ENCODE measurements at places on chromosomes 3 and 15.

DNA sequence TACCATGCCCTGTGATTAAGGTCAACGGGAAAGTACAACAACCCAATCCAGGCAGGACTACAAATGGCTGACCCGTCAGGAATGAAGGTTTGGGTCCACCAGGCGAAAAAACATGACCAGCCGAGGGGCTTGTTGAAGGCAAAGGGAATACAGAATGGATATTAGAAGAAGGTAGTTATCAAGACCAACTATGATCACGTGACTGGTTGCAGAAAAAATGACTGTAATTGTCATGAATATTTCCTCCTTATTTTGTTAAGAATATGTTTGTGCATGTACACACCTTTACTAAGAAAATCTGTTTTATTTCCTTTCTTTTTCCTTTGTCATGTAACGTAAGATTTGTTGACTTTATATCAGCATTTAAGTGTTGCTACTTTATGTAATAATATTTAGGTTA, 22.9 kb upstream of the OSBPL11 start:
- H3K27me3 ChIP-seq: no peaks in the 10 kb centered on the region
- no peaks in the 10 kb centered on the region for H3K36me3 ChIP-seq
- no peaks in the 10 kb centered on the region for H3K4me1 ChIP-seq
- no peak overlapping the region for H3K4me3 ChIP-seq
- H3K27ac ChIP-seq: no peak overlapping the region

DNA sequence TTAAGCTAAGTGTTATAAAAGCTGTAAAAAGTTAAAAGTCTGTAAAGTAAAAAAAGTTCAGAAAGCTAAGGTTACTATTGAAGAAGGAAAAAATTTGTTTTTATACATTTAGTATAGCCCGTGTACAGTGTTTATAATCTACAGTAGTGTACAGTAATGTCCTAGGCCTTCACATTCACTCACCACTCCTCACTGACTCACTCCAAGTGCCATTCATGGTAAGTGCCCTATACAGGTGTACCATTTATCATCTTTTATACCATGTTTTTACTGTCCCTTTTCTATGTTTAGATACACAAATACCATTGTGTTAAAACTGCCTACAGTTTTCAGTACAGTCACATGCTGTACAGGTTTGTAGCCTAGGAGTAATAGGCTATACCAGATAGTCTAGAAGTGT, 8.8 kb downstream of the CCDC71 start:
- H3K27me3 ChIP-seq: no peaks in the 10 kb centered on the region
- H3K27ac ChIP-seq: no peak overlapping the region
- no peak for ATAC-seq
- no peak overlapping the region for H3K4me3 ChIP-seq

DNA sequence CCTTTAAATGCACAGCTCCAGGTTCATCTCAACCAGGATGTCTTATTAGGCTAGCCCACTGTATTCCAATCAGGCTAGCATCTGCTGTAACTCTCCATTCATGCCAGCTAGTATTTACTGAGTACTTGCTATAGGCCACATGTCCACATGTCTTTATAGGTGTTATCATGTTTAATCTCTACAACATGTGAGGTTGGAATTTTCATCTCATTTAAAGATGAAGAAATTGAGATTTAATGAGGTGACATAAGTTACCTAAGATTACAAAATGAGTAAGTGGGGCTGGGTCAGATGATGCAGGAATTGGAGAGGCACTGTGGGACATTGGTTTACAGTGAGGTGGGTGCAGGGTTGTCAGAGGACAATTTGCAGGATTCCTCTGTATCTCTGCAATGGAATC, 2.9 kb downstream of the IFT122 start:
- H3K27me3 ChIP-seq: no peaks in the 10 kb centered on the region
- peaks cover 24% of the 10 kb centered on the region for H3K4me1 ChIP-seq
- peaks cover 2% of the 10 kb centered on the region for H3K36me3 ChIP-seq
- ATAC-seq: no peak
- no peak overlapping the region for H3K4me3 ChIP-seq
- peak overlapping the region; percentile 30 for H3K27ac ChIP-seq

DNA sequence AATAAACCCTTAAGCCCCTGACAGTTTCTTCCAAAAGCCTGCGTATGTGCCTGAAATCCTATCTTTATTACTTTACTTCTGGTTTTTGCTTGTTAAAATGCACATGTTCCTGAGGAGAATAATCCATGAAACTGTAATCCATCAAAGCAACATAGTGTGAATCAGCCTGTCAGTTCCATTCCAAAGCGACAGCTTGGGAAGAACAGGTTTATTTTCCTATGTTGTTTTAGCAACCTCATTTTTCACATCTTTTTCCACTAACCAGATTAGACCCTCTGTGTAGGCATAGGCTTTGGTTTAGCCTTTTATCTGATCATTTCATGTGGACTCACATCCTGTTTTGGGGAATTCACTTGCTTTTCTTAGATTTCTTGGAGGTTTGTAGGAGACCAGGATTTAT, 988.0 kb downstream of the SQOR start:
- H3K36me3 ChIP-seq: no peaks in the 10 kb centered on the region
- no peak overlapping the region for H3K27ac ChIP-seq
- no peaks in the 10 kb centered on the region for H3K4me1 ChIP-seq
- no peaks in the 10 kb centered on the region for H3K27me3 ChIP-seq
- no peak overlapping the region for H3K4me3 ChIP-seq

Measured in stimulated activated memory B cell treated with anti-CD40 and anti-IgM and Interleukin-4, amounts not matched to agents 10 μg/mL and 1 μg/mL and 100 μg/mL, for 72 hours (primary cell).